ENCODE measurements at places on chromosomes 11 and 22.

DNA sequence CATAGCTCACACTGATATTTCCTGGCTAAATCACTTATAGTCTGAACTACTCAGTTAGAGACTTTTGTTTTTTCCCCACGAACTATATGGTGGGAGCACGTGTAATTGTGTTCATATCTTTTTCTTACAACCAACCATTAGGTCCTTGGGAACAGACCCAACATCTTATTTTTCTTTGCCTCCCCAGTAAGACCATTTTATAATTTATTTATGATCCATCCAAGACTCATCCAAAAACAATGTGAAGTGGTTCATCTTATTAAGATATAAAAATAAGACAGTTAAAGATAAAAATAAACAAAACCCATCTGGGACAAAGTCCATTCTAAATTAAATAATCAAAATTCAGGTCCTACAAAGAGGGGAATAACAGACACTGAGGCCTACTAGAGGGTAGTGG lies 90.8 kb downstream of the FAM168A start:
- DNase-seq, result no peak

DNA sequence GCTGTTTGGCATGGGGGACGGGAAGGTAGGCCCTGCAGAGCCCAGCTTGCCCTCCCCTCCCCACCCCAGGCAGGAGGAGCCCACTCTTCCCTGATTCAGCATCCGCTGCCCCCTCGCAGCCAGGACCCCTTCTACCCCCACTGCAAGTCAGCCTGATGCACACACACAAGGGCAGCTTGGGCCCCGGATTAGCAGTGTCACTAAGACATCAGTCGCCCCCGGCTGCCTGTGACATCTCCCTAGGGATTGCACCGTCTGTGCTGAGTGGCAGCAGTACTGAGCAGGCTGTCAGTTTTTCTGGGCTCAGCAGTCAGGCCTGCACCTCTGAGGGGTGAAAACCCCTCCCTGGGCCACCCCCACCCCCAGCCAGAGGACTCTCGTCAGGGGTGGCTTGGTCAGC lies 30.4 kb upstream of the SYT7 start:
- DNase-seq, result no peak

- no peak for DNase-seq
Observed at GRCh38 chr11:44824300-44824704, 97.5 kb downstream of the TSPAN18 start.

GRCh38 chr22:27086080-27087044 lies 429.0 kb downstream of the MIAT start:
- DNase-seq, result no peak

DNA sequence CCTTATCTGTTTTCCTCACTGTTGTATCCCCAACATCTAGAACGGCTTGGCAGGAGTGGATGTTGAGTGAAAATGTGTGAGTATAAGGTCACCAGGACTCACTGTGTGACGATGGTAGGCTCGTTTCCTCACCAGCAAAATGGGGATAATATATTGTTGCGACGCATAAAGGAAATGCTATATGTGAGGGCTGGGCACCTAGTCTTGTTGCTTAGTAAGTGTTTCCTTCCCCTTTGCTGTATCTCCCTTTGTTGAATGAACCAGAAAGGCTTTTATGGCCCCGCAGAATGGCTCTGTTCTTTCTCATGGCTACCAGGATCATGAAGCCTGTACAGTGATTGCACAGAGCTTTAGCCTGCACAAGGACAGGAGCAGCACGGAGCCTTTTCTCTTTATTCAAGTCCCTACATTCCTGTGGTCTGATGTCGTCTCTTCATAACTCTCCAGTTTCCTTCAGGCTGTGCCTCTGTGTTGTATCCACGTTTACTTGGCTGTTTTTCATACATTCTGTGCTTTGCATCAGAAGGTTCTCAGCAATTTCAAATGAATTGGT lies 5.4 kb downstream of the TNRC6B start:
- DNase-seq, result peak; percentile 92

- DNase-seq, result peak; percentile 49
Observed at GRCh38 chr11:57205041-57205641, 23.4 kb downstream of the LRRC55 start.

GRCh38 chr11:3121416-3121815 lies 43.7 kb downstream of the OSBPL5 start:
- no peak for DNase-seq

Data from fibroblast of lung (primary cell).